ENCODE measurements at places on chromosomes 5 and 9.
A peak's percentile ranks its signal among the peaks of the same experiment; 100 is the strongest.

DNA sequence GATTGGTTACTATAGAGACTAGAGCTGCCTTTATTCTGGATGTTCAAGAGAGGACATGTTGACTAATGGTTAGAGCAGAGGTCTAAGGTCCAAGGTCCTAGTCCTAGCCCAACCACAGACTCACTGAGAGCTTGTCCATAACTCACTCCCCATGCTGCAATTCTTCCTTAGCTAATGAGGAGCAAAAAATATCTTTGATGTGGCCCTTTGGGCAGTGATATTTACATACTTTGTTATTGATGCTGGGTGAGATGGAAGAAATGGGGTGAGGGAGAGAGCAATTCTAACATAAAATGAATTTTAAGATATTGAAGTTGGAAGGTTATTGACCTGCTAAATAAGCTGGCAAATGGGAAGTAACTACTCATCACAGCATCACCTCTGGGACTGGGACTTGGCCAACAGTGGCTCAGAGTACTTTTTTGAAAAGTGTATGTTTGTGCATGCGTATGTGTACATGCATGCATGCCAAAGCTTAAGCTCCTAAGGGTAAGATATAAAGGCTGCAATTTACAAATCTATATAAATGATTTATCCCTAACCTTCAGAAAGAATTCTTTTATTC is 58.0 kb upstream of the ANKRD55 start:
- DNase-seq: no peak

- no peak for DNase-seq
These were observed 40.8 kb downstream of the ADAMTS2 start for GRCh38 chr5:179304466-179304865.

DNA sequence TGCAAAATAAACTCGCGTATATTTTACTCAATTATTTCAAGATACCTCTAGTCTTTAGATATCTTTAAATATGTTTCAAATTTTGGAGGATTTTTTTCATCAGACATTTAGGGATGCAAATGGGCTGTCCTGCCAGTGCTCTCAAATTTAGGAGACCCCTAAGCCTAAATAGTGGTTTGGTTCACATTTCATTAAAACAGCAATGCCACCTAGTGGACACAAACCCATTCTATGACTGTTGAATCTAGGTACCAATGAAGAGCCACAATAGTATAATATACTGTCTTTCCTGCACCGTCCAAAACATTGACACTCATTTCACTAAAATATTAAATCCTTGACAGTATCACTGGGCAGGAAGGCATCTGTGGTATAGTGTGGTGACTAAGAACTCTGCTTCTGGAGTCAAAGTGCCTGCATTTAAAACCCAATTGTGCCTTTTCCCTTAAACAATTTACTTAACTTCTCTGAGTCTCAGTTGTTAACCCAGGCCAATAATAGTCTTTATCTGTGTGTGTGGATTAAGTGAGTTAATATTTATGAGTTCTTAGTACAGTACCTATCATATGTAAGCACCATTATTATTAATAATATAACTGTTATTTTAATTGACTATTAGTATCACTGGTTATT is 148.0 kb downstream of the RORB start:
- DNase-seq: peak; percentile 36

DNA sequence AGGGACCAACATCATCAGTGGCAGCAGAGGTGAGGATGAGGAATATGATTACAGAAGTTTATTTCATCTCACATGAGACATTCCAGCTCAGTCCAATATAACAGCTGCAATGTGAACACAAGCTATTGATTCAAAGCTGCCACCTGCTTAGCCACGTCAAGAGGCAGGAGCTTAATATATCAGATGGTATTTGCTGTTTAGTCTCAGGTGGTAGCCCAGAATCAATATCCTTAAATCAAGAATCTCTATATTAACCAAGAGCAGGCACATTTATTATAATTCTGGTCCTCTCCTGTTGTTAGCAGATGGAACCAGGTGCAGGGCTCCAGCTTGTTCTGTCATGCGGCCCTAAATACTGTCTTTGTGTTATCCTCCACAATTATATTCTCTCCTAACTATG is 431.6 kb downstream of the ICE1 start:
- DNase-seq: no peak

DNA sequence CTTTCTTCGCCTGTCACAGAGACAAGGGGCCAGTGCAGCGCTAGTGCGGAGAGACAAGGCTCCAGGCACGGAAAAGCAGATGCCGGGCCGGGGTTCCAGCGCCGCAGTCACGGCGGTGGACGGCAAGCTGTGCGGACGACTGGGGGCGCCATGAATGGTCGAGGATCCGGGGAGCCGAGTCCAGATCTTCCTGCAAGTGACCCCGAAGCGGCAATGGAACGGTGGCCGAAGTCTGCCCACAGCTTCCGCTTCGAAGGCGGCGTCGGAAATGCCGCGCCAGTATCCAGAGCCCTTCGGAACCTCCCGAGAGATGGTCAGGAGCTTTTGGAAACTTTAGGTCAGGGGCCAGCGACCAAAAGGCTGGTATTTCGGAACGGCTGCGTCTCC is 601 bp upstream of the FAF2 start:
- no peak for DNase-seq
